ENCODE measurements at places on chromosomes 7 and 10. TPM values are rescaled to one million over a fixed set of nuclear protein-coding genes. Genes with fewer than 3 reads are reported as not detected.

- DNase-seq = no peak
Measured at GRCh38 chr10:7146189-7146588, 264.6 kb downstream of the SFMBT2 start.

DNA sequence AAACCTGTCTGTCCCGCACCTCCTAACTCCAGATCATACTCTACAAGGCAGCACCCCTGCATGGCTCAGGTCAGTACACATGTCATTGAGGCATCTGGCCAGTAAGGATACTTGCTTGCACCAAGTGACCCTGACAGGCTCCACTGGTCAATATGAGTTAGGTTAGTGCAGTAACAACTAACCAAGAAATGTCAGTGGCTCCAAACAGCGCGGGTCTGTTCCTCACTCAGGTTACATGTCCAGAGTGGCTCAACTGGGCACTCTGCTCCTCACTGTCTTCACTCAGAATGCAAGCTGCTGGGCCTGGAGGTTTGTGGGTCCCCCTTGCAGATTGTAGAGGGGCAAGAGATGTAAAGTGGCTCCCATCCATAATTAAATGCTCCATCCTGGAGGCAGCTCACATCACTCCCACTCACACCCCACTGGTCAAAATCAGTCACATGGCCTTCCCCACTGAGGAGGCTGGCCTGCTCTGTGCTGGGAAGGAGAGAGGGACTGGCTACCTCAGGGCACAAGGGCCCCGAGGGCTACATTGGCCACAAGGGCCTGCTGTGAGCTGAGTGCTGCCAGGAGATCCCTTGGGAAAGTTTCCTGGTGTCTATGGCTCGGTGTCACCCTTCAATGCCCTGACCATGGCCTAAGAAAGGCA lies 109.1 kb upstream of the GDF10 start:
- DNase-seq = no peak

- DNase-seq = no peak
Measured at GRCh38 chr7:130021105-130021834, 29.9 kb downstream of the ZC3HC1 start.

DNA sequence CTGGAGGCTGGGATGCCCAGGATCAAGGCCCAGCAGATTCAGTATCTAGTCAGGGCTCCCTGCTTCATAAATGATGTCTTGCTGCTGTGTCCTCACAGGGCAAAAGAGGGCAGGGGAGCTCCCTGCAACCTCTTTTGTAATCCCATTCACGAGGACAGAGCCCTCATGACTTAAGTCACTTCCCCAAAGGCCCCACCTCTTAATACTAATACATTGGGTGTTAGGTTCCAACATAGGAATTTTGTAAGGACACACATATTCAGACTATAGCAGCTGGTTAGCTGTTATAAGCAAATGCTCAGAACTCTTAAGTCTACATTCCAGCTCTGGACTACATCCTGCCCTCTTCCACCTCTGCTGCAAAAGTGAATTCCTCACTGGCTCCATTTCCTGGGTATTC lies 63.0 kb downstream of the VOPP1 start:
- DNase-seq = no peak

DNA sequence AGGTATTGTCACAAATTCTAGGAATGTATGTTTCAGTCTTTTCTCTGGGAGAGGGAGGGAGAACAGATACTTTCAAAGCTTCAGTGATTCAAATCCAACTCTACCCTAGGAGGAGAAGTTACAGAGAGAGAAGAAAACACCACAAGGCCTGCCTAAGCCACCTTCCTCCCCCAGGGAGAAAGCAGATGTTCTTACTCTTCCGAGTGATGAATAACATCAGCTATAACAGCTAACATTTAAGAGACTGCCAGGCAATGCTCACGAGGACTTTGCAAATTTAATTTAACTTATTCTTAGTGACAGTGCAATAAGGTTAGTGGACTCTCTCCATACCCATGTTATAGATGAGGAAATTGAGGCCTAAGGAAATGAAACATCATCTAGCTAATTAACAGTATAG lies 36.8 kb downstream of the TAS2R41 start:
- no peak for DNase-seq

GRCh38 chr10:71985542-71986250 lies 21.5 kb downstream of the CHST3 start:
- no peak for DNase-seq

- peak; percentile 53 for DNase-seq
Measured at GRCh38 chr10:113681533-113682470, 2.1 kb downstream of the CASP7 start.

DNA sequence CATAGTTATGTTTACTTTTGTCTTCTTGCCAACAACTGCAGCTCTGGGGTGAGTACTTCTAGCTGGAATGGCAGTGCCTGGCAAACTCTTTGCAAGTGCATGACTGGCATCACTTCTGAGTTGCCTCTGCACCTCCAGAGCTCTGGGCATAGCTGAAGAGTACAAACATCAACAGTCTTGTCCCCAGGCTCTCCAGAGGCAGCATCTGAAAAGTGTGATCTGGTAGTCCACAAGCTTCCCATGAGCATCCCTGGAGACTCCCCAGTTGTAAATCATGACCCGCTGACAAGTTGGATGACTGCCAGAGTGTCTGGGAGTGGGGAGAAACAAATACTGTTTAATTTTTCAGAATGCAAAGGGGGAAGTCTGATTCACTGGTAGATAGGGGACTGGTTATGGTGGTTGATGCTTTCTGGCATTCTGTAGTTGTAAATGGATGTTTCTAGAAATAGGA lies 138.9 kb upstream of the CDK13 start:
- no peak for DNase-seq

- DNase-seq = no peak
Measured at GRCh38 chr10:75538144-75538543, 106.7 kb downstream of the LRMDA start.

TRIM24 gene
- total RNA-seq = 17.8 TPM

STEAP2 gene
- total RNA-seq = 0.05 TPM

PRR15 gene
- total RNA-seq = not detected

TMEM236 gene
- 0.08 TPM for total RNA-seq

All from activated CD4-positive, alpha-beta memory T cell treated with anti-CD3 and anti-CD28 coated beads, Interleukin-2, amount 10 ng/mL, durations not matched to agents 7 days and 5 days (primary cell).